M059J (cell line): ENCODE measurements at places on chromosomes 7 and 10. TPM values are rescaled to one million over a fixed set of nuclear protein-coding genes. Genes with fewer than 3 reads are reported as not detected.

- peak; percentile 19 for DNase-seq
Observed at GRCh38 chr7:25180946-25181345, 47.3 kb downstream of the NPVF start.

DNA sequence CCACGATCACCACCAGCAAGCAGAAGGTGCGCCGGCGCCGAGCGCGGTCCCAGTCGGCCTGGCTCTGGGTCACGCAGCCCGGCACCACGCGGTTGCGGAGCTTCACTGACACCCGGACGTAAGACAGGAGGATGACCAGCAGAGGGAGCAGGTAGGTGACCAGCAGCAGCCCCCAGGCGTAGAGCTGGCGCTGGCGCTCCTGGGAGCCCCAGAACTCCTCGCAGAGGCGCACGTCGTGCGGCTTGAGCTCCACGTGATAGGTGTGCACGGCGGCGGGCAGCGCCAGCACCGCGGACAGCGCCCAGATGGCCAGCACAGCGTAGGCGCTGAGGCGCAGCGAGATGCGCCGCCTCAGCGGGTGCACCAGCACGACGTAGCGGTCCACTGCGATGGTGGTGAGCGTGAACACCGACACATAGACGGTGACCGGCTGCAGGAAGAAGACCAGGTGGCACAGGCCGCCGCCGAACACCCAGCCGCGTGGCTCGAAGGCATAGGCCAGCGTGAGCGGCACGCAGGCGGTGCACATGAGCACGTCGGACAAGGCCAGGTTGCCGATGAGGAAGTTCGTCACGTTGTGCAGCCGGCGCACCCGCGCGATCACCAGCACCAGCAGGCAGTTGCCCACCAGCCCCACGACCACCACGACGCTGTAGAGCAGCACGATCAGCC is 920 bp downstream of the PRLHR start:
- no peak for DNase-seq

- no peak for DNase-seq
Observed at GRCh38 chr10:18473424-18474117, 177.8 kb downstream of the NSUN6 start.

GRCh38 chr10:61662794-61663259 is at the start of gene CABCOCO1:
CABCOCO1 (plus strand) TSS chr10:61662929; CDS start chr10:61662973, 44 bp downstream.
- DNase-seq = peak; percentile 80

DNA sequence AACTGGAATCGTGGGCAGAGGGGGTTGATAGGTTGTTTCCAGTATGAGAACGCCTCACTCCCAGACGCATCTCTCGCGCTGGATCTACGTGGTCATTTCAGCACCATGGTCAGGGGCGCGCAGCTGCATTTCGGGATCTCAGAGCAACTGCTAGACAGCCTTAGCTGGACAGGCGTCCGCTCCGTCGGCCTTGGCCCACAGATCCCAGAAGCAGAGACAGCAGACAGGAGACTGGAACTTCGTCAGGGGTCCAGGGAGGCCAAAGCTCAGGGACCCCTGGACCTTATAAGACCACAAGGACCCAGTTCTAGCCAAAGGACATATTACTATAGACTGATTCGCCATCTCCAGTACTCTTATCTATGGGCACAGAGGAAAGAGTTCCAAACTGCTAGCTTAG is 5.3 kb downstream of the NEUROG3 start:
- DNase-seq = peak; percentile 29

DNA sequence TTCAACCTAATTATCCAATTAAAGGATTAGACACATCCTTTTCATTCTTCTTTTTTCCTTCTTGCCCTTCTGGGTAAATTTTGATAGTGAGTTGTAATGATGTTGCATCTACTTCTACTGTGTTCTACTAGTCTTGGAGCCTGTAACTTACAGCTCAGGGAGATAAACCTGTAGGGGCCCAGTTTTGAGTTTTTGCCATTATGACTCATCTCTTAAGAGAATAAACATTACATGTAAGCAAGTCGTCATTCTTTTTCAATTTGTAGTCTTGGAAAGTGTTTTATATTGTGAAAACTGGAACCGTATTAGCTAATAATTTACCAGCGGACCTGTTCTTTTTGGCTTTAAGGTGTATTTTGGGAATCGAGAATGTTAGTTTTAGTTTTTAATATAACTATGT is 89.7 kb upstream of the RPA3 start:
- peak; percentile 75 for DNase-seq

- no peak for DNase-seq
Observed at GRCh38 chr10:117471344-117471874, 71.1 kb upstream of the EMX2 start.

- DNase-seq = peak; percentile 33
Observed at GRCh38 chr7:96045919-96046318, 273.6 kb downstream of the DYNC1I1 start.

GRCh38 chr10:124207391-124207790 is 114.0 kb upstream of the CHST15 start:
- DNase-seq = no peak

GRCh38 chr10:101833466-101833865 is 10.1 kb downstream of the KCNIP2 start:
- DNase-seq = no peak

DNA sequence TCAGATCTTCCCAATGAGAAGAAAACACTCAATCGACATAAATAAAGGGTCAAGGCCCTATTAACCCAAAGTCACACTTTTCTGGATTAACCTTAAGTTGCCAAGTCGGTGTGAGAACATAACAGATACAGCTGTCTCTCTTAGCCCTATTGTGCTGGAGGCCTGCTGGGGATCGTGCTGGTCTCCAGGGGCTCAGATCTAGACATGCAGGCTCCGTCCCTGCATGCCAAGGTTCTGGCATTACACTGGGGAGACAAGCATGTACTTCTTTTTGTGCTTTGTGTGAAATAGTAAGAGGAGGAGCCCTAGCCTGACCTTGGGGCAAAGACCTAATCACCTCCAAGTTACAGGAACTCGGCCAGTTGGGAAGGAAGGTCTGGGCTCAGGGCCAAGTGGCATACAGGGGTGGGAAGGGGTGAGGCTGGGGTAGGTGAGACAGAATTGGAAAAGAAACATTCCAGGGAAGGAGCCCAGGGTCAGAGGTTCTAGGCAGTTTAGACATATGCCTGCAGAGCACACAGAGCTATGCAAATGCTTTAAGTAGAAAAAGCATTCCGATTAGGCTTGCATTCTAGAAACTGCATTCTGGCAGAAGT is 216.4 kb downstream of the HECW1 start:
- DNase-seq = no peak

DNA sequence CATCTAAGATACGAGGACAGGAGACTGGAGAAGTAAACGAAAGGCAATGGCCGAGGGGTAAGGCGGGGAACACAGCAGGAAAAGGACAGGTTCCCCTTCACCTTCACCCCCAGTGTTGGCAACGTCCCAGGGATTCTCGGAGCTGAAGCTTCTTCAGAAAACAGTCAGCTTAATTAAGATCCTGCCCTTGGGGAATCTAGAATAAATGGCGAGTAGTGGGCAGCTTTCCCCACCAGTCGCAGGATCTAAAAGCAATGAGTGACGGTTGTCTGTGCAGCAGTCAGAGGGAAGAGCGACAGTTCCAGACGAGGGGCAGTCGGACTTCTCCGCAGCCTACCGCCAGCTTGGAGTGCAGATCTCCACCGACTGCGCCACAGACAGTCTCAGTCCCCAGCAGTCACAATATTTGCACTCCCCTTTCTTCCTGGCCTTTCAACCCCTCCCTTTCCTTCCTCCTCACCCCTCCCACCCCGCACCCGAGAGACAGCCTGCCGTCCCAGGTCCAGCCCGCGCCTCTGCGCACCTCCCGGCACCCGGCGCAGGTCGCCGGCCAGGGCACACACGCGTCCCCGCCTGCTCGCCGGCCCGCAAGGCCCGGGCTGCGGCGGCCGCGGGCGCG is 10.9 kb upstream of the SP8 start:
- DNase-seq = peak; percentile 39

- DNase-seq = no peak
Observed at GRCh38 chr10:111266165-111266564, 189.3 kb downstream of the ADRA2A start.

- DNase-seq = no peak
Observed at GRCh38 chr10:86734207-86734988, 22.0 kb upstream of the BMPR1A start.

DNA sequence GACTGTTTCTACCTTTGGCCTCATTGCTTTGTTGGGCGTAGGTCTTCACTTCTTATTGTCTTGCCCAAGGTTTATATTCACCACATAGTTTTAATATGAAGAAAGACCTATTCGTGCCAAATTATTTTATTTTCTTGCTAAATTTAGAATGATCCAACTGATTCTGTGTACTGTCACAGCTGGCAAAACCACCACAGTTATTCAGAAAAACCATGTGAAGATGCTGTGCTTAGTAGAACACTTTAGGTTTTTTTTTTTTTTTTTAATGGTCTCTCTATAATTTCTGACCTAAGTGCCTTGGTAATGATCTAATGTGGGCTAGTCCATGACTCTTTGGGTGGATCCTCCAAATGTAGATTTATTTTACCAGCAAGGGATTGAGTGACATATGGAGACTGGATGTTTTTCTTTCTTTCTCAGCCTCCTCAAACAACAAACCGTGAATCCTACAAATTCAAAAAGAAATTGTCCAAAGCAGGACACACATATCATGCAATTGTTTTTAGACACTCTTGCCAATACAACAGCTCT is 243.8 kb downstream of the DYNC1I1 start:
- no peak for DNase-seq

DNA sequence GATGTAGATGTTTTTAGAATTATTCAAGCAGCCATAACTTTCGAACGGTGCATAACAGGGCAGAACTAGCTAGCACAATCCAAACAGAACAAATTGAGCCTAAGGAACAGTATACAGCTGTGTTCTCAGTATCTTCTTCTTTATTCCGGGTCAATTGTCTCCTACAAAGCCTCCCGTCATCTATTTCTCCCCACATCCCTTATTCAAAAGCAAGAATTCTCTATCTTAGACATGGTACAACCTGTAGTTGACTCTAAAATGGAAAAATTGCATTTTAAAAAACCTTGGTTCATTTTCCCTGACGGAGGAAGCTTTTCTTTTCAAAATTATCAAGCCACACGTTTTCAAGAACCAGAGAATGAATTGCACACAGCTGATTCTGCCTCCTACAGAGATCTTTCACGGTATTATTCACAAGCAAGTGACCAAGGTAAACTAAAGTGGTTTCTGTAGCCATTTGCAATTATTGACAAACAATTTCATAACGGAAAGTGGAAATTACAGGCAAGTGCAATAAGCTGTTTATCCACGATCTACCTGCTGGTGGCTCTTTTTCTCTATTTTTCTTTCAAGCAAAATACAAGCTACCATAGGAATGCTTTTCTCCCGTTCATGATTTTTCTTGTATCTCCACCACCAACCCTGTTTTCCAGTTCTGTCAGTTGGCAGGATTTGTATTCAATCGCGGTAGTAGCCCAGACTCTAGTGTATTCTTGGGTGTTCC is 2.3 kb downstream of the GRM8 start:
- DNase-seq = peak; percentile 4

DNA sequence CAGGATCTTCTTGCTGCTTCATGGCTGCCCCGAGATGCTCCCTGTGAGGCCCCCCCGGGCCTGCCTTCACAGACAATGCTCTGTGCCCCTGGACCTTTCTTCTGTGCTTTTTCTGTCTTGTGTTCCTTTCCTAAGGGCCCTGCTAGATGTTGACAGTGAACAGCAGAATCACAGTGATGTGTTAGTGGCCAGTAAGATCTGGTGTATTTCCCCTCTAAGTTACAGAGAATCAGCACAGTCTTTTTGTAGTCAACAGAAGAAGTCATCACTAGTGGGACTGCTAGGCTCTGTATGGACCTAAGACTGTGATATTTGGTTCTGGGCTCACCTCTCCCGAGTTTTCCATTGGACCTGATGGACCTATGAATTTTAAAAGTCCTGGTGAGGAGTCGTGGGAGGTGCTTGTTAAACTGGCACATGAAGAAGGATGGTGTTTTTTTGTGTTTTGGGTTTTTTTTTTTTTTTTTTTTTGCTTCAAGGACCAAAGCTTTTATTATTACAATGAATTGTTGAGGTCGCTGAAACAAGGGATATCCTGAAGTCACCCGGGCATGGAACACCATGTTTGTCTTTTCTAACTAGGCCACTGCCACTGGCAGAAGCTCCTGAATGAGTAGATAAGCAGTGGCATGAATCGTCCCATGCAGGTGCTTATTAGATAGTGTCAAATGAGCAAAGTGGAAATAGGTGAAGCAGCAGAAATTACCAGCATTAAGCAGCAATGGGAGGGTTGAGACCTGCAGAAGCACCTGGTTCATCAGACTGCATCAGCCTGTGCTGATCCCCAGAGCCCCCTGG is 194.8 kb downstream of the CELF2 start:
- no peak for DNase-seq

- no peak for DNase-seq
Observed at GRCh38 chr10:93515071-93516005, 18.9 kb downstream of the CEP55 start.

DNA sequence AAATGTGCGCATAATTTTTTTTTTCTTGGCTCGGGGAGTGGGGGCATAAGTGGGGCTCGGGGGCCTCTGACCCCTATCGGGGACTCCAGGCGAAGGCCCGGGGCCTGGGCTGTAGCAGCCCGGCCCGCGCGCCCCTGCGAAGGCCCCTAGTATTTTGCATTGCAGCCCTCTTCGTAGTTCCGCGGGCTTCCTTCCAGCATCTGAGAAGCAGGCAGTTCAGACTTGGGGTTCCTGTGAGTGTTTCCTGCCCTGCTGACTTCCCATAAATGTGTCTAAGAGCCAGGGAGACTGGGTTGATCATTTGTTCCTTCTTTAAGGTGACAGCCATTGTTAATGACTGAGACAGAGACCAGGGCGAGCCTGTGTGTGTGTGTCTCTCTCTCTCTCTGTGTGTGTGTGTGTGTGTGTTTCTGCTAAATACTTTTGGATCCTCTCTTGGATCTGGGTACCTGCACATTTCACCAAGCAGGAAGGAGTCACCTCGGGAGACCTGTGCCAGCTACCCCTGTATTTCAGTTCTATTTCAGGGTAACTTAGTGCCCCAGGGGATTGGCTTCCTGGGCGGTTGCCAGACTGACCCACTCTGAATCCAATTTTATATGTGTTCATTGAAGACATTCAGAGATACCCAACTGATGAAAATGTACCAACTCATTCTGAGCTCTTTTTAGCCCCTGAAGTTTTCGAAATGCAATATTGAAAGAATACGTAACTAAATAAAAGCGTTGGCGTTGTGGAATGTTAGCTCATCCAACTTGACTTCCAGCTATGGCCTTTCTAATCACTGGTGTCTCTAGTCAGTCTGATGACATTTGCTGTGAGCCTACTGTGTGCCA is 805 bp downstream of the MSRB2 start:
- peak; percentile 40 for DNase-seq

- DNase-seq = no peak
Observed at GRCh38 chr10:78327778-78328591, 294.3 kb downstream of the RPS24 start.

GRCh38 chr7:131328377-131329175 is 900 bp downstream of the MKLN1 start:
- peak; percentile 46 for DNase-seq

Gene CYP2E1
- 0.42 TPM in 1 of 2 replicates, not detected in the other for total RNA-seq

Gene GHRHR
- not detected in 2 replicates for total RNA-seq

Gene GNAT3
- 0.12 and 1.6 TPM in 2 replicates for total RNA-seq

Gene UCMA
- total RNA-seq = not detected in 2 replicates

Gene GPR85
- total RNA-seq = 0.15 and 0.59 TPM in 2 replicates

Gene BEND7
- 0.79 and 1.5 TPM in 2 replicates for total RNA-seq

Gene SUV39H2
- total RNA-seq = 20.9 and 23.8 TPM in 2 replicates
